ENCODE measurements at places on chromosomes 3 and 15.

DNA sequence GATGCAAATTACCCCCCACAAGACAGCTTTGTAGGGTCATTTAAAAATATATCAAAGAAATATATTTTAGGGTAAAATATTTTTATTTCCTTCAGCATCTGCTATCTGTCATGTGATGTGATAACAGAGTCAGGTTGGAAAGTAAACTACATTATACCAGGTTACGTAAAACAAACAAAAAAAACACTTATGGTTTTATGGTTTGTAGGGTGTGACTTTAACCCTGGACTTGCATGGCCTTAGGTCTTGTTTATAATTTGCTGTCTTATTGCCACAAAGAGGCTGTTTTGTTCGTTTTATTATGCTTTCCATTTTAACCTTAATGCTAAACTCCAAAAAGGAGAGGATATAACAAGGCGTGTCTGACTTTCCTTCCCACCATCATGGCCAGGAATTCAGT is 244.5 kb upstream of the MME start:
- no peak for DNase-seq

DNA sequence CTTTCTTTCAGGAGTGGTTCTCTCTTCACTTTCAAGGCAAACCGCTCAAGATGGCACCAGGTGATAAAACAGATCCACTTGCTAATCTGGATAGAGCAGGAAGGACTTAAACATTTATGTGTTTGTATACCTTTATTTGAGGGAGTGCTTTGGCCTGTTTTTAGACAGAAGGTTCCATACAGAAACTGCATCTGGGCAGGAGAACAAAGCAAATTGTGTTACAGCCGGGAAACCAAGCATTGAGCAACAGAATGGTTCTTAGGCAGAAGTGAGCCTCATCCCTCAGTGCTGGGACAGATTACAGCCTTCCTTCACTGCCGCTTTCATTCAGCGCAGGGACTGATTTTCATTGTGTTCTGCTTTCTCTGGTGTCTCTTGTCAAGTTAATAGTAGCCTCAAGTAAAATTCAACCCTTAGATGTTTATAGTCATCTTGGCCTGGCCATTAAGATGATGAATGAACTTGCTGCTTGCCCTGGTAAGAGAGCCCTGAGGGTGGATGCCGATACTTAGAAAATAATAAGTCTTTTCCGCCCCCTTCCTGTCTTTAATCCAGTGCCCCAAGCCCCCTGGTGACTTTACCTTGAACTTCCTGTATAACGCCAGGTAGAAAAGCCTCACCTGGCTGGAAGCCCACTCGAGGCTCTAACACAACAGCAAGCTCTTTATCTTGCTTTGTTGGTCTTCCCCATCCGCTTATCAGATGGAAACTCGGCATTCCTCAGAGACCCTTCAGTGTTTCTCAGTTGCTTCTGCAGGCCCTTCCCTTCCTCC is 168.0 kb upstream of the CTDSPL start:
- no peak for DNase-seq

GRCh38 chr3:187960820-187961219 is 193.1 kb upstream of the LPP start:
- no peak for DNase-seq

GRCh38 chr3:142993958-142994442 is 7.4 kb upstream of the U2SURP start:
- DNase-seq: peak; percentile 54

DNA sequence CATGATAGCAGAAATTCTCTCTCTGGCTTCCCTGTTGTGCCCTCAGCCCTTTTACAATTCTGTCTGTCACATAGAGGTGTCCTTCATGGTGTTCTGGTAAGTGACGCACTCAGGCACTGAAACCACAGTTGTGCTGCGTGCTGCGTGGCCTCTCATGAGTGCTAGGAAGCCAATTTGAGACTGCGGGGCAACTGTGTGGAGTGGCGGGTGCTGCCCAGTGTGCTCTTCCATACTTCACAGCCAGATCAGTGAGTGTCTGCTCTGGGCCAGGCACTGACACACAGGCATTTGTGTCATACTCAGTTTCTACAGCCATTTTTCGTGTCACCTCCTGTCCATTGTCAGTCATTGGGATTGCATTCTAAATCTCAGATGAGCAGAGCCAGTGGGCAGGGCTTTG is 133.1 kb upstream of the PLXNA1 start:
- DNase-seq: no peak

DNA sequence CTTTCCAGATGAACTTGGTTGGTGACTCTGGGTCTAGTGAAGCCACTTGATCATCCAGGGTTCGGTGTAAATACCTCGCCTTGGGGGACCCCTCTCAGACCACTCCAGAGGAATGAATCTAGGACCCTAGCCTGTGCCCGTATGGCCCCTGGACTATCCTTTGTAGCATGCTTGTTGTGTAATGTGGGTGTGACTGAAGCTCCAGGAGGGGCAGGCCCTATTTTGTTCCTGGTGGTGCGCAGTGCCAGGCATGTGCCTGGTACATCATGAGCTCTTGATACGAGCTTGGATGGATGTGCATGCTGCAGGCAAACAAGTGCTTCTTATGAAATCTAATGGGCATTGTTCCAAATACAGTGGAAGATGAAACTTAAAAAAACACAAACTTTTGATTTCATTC is 82.8 kb downstream of the EBLN2 start:
- no peak for DNase-seq

DNA sequence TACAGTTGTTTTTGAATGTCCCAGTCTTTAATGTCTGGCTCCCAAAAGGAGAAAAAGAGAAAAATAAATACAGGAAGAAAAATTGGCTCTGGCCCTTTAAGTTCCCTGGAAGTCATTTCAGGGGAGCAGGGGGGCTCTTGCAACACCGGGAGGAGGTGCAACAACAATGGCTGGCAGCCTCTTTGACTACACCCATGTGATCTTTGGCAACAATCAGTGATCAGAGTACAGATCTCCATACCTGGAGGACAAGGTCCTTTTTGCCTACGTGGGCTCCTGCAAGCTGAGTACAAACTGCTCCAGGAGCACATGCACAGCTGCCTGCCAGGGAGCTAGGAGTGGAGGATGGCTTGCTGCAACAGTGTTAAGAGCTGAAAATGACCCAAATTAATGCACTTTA is 63.9 kb downstream of the GLCE start:
- DNase-seq: no peak
